ENCODE measurements at places on chromosomes 4 and X.

- no peak for DNase-seq
These were observed 61.7 kb upstream of the CAMK2D start for GRCh38 chr4:113823291-113823659.

DNA sequence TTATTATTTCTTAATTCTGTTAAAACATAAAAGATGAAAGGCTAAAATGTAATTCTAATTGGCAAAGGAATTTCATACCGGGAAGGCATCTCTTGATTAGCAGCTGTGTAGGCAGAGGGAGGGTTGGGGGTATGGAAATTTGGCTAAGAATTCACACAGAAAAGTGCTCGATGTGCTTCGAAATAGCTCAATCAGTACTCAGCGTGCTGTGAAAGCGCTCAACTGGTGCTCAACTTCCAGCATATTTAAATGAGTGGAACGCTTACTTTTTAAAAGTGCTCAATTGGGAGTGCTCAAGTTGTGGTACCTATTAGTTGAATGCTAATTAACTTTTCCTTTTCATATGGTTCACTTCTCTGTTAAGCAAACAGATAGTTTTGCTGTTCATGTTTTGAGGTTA lies 695.9 kb upstream of the ATOH1 start:
- DNase-seq: no peak

- DNase-seq: no peak
These were observed 99.8 kb downstream of the ARSF start for GRCh38 chrX:3141031-3141430.

- DNase-seq: no peak
These were observed 78.2 kb downstream of the ZNF827 start for GRCh38 chr4:145860446-145860845.

DNA sequence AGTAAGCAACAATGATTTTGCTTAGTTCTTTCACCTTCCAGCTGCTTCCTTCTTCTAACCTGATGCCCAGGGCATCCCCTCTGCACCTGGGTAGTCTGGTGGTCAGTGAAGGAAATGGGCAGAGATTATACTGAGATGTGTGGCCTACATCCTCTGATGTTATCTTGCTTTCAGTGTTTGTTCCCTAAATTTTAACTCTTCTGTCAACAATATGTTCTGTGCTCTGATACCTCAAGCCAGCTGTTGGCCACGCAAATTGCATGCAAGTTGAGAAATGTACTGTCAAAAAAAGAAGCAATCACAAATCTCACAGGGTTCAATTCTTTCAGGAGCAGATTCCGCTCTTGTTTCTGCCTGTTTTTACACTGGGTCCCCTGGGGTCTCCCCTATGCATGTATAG lies 73.8 kb downstream of the FBXW7 start:
- DNase-seq: no peak

- DNase-seq: no peak
These were observed 86.3 kb upstream of the RAPGEF2 start for GRCh38 chr4:159016593-159017024.

DNA sequence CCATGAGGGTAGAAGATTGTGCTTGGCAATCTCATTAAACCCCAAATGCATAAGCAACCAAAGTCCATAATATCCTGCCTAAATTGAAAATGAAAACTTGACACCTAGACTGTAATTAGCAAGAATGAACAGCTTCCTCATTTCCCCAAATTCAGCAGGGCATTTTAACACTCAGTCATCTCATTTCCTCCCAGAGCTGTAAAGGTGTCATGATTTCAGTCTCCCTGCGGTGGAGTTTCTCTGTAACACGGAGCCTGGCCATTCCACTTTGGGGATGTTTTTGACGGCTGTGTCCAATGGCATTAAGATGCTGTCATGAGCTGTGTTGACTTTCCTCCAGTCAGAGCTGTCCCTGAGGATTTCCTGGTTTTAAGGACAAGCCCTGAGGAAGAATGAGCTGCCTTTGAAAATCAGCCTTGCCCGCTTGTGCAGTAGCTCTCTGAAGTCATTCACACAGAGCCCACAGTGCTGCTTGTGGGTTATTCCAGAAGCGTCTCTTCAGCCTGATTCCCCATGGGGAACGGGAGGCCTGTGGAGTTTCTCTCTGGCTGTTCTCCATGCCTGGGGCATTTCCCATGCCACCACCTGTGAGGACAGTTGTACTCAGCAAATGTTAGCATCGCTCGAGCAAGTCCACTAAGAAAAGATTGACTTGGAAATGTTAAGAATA lies 187.0 kb downstream of the MID1 start:
- DNase-seq: no peak

DNA sequence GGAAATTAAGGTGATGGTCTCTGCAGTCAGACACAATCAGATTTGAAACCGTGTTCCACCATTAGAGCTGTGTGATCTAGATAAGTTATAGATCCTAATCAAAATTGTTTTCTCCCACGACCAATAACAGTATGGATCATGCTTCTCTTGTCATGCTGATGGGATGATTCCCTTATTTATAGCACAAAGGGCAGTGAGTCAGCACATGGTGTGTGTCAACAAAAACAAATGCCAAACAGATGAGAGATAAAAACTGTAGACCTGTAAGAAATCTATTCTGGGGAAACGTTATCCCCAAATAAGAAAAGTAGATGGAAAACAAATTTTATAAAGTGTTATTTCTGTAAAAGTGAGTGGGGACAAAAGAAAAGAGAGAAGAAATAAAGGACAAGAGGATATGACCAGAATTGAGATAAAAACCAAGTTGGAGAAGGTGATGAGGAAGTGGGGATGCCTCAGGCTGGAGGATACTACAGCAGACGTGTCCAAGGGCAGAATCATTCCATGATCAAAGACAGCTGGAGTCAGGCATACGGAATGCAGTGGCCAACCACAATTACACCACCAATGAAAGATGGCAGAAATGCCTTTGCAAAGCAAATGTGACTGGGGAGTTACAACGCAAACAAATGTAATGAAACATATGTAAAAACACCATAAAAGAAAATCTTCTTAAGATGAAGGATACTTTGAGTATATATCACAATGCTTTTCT lies 377.8 kb upstream of the PRKX start:
- DNase-seq: no peak

DNA sequence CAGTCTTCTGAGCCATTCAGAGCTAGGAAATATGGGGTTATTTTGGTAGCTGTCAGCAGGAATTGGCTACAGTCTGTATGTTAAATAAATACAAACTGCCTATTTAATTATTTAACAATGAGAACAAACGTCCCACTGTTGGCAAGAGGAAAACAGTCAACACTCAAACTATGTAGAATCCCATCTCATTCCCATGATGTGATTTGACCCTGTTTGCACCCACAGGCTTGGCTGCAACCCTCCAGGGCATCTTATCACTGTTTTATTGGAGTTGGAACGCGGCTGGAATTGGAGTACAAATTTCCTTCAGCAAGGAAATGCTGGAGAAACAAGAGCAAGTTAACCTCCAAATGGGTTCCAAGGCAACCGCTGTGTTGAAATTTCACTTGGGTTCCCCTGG lies 124.0 kb downstream of the KIT start:
- DNase-seq: no peak

- no peak for DNase-seq
These were observed 96.6 kb upstream of the DMD start for GRCh38 chrX:33307911-33308354.

DNA sequence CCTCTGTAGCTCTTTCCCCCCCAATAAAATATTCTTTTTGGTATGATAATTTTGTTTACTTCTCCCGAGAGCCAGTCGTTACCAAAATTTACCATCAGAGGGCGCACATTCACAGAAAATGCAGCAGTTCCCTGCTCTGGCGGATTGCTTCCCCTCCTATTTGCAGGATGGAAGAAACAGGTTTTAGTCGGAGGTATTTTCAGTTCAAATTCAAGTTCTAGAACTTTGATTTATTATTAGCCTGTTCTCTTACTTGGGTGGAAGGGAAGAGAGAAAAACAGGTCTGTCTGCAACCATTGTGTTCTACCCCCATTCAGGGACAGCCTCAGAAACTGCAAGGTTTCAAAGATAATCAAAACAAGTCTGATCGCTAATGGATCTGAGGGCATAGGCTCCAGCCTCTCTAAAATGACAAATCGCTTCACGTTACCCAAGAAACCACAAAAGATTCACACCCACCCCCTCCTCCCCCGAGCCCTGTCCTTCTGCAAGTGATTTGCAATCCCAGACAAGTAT lies 263.8 kb upstream of the RPS6KA3 start:
- DNase-seq: peak; percentile 68

GRCh38 chrX:69285401-69285877 lies 120.2 kb upstream of the PJA1 start:
- DNase-seq: no peak

GRCh38 chr4:100799761-100800539 lies 282.1 kb upstream of the EMCN start:
- no peak for DNase-seq

- no peak for DNase-seq
These were observed 96.4 kb upstream of the PSAPL1 start for GRCh38 chr4:7530932-7531639.

DNA sequence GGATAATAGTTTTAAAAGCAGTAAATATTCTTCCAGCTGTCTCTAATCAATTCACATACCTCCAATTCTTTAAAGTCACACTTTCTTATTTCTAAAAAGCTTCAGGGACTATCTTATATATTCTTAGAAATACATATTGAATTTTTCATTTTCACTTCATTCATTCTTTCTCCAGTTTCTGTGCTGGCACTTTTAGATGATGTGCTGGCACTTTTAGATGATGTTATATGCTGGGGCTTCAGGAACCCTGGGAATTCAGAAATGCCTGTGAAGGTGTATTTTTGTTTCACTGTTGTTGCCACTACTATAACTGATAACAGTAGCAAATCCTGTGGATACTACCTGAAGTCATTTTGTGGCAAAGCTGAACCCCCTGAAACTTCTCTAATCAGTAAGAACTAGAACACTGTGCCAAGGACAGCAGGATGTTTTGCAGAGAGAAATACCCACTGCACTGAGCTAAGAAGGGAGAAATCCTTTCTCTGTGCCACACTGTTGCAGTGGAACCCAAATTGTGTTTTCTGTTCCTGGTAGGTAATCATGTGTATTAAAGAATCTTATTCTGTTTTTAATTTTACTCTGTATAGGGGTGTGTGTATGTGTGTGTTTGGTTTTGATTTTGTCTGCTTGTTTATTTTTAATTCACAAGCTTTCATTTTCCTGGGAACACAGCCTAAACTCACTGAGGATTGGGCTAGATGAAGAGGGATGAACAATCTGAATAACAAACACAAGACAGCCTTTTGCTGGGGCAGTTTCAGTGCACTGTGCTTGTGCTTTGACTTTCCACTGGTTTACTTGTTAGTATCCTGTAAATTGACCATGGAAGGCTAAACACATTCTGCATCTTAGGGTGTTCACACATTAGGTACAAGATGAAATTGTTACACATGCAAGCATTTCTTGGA lies 898.3 kb downstream of the CCSER1 start:
- DNase-seq: no peak

GRCh38 chrX:110178179-110178865 lies 139.6 kb downstream of the AMMECR1 start:
- DNase-seq: no peak

DNA sequence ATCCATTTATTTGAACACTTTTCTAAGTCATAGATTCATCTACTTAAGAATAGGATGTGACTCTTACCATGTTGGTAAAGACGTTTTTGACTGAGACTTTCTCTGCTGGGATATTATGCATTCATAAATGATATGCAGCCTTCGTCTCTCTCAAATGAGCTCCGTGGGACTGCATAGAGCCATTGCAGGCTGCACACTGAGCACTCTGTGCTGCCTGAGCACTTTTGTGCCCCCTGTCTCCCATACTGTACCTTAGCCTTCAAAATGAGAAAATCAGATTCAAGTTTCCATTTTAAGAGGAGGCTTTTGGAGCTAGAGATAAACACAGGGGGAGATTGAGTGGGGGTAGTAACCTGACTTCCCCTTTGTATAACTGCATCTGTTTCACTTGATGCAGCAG lies 433.6 kb downstream of the ZIC3 start:
- DNase-seq: no peak

DNA sequence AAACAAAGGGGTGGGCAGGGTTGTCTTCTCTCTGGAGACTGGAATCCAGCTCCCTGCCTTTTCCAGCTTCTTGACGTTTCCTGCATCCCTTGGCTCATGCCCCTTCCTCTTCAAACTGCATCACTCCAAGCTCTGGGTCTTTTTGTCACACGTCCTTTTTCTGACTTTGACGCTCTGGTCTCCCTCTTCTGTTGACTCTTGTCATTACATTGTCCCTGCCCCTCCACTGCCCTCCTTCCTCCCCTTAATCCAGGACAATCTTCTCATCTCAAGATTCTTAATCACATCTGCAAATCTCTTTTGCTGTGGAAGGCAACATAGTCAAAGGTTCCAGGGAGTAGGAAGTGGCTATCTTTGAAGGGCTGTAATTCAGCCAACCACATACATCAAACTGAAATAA lies 178.3 kb downstream of the TMA16 start:
- no peak for DNase-seq

DNA sequence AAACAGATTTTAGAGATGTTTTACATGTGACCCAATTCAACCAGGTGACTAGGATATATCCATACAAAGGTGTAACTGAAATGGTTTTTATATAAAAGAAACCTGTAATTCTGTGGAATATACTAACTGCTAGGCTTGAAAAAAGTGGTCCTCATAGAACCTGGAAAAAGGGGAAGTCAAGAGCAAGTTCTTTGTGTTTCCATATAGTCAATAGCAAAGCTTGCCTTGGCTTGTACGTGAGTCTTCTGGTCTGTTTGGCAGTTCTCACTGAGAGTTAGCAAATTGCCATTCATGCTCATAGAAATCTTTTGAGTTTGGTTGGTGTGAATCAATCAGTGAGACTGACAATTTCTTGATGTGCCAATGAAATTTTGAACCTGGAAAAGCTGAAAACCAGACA lies 79.4 kb upstream of the SMIM10 start:
- DNase-seq: no peak

DNA sequence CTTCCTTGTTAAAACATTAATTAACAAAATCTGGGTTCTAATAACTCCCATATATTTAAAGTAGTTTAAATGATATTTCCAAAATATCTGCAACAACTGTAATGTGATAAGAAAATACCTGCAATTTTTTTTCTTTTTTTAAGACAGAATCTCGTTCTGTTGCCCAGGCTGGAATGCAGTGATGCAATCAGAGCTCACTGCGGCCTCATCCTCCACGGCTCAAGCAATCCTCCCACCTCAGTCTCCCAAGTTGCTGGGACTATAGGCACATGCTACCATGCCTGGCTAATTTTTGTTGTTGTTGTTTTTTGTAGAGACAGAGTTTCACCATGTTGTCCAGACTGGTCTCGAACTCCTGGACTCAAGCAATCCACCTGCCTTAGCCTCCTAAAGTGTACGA lies 45.7 kb upstream of the NSUN7 start:
- no peak for DNase-seq

Measured in nucleus accumbens (tissue), 56 donors.